Head of caudate nucleus (tissue), 42 donors: ENCODE measurements at places on chromosomes 2 and 18.

- DNase-seq = no peak
These were observed 62.0 kb downstream of the GYPC start for GRCh38 chr2:126717928-126718327.

DNA sequence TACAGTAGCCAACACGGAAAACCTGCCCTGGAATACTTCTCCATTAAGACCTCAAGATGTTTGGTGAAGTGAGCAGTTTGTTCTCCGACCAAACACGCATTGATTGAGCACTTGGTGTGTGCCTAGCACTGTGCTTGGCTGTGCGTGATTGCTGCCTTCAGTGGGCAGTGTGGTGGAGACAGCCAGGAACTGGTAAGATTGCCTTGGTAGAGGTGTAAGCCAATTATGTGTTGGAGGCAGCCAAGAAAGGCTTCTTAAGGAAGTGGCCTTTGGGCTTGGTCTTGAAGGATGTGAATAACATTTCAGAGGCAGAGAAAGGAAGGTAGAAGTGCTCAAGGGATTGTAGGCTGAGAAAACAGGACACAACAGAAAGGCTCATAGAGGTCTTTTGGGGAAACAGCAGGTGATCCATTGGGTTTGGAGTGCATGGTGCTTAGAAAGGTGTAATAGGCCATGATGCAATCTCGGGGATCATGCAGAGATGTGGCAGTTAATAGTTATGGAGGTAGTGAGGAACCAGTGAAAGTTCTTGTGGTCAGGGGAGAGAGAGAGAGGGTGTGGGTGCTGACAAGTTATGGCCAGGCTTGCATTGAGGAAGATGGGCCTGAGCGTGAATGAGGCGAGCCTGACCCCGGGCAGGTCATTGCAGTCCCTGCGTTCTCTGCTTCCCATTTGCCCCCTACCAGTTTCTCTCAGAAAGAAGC lies 6.3 kb downstream of the B3GNT2 start:
- no peak for DNase-seq

DNA sequence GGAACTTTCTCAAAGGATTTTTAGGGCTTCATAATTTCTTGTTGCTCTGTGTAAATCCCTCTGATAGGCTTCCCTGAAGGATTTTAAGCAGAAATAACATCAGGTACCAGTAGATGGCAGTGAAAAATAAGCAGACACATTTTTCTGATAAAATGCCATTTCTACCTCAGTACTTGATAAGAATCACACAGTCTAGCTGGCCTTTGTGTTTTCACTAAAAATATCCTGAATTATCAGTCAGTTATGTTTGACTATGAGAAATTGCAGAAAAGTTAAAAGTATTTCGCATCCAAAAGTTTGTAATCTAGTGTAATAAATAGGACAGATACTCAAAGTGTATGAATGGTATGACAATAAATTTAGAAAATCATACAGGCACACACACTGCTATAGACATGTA lies 68.7 kb downstream of the DNAJC10 start:
- DNase-seq = no peak

GRCh38 chr2:206657087-206657486 lies 14.8 kb downstream of the FAM237A start:
- no peak for DNase-seq

DNA sequence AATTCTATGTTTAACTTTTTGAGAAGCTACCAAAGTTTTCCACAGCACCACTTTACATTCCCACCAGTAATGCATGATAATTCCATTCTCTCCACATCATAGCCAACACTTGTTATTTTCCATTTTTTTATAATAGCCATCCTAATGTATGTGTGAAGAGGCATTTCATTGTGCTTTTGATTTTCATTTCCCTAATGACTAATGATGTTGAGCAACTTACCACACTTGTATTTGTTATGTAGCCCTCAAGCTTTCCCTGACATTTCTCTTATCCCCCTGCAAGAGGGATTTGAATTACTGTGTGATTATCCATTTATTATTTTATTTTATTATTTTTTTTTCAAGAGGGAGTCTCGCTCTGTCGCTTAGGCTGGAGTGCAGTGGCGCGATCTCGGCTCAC lies 23.6 kb upstream of the SOS1 start:
- DNase-seq = no peak

GRCh38 chr2:144705328-144706245 lies 185.7 kb upstream of the ZEB2 start:
- DNase-seq = no peak

- no peak for DNase-seq
These were observed 25.2 kb upstream of the HPCAL1 start for GRCh38 chr2:10277293-10278028.

DNA sequence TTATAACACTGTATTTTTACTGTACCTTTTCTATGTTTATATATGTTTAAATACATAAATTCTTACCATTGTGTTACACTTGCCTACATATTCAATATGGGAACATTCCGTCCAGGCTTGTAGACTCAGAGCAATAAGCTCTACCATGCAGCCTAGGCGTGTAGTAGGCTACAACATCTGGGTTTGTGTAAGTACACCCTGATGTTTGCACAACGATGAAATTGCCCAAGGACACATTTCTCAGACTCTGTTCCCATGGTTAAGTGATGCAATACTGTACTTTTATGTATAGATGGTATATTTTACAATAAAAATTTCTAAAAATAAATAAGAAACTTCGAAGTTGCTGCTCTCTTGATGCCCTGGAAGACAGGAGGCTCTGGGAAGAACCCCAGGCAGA lies 38.4 kb downstream of the YPEL5 start:
- DNase-seq = no peak

DNA sequence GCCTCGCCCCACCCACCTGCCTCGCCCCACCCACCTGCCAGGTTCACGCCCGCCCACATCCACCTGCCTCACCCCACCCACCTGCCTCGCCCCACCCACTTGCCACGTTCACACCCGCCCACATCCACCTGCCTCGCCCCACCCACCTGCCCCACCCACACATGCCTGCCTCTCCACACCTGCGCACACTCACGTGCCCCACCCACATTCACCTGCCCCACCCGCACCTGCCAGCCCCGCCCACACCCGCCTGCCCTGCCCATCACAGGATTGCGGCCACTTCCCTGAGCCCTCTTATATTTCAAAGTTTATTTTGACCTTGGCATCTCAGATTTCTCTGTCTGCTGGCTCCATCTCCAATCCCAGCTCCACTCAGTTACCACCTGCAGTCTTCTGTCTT lies 217.5 kb upstream of the SOX11 start:
- no peak for DNase-seq

- no peak for DNase-seq
These were observed 64.6 kb downstream of the CD226 start for GRCh38 chr18:69882965-69883668.

- DNase-seq = peak; percentile 42
These were observed 51.8 kb downstream of the MTHFD2 start for GRCh38 chr2:74250189-74250631.

DNA sequence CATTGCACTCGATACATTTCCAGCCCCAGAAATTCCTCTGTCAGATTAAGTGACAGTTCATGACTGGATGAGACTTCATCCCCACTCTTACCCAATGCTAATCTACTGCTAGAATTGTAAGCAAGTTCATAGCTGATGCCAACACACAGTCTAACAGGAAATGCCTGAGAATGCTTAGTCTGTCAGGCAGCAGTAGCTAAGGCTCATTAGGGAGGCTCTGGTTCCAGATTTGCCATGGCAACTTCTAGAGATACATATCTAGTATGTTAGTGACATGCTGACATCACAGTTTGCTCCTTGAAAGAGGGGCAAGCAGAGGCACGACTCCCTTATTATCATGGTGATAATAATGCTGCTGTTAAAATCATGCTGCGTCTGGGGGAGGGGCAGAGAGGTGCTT lies 198.4 kb downstream of the RBM43 start:
- DNase-seq = no peak

GRCh38 chr18:63368611-63369010 lies 1.6 kb upstream of the KDSR start:
- DNase-seq = no peak

GRCh38 chr2:43777306-43777926 lies 3.6 kb downstream of the DYNC2LI1 start:
- no peak for DNase-seq

- peak; percentile 13 for DNase-seq
These were observed 33.1 kb upstream of the NPC1 start for GRCh38 chr18:23619388-23619881.

DNA sequence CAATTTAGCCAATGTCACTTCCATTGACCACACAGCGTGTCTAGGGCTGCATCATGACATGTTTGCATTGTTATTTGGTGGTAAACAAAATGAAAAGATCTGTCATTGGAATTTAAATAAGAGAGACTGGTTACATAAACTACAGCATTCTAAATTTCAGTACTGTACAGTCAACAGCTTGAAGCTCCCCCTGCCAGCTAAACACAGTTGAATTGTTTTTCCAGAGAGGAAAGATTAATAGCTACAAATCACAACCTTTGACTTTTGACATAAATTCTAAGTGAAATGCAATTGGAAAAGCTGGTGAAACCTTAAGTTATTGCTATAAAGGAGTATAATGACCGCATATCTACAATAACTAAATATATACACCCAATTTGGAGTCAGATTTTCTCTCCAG lies 1600.0 kb upstream of the ACVR2A start:
- no peak for DNase-seq

GRCh38 chr2:149098701-149099100 lies 60.2 kb downstream of the LYPD6B start:
- DNase-seq = no peak

GRCh38 chr2:135175177-135175576 lies 123.1 kb downstream of the RAB3GAP1 start:
- no peak for DNase-seq

GRCh38 chr18:7102131-7102530 lies 15.5 kb downstream of the LAMA1 start:
- no peak for DNase-seq

- no peak for DNase-seq
These were observed 63.0 kb downstream of the TANK start for GRCh38 chr2:161223139-161223732.

DNA sequence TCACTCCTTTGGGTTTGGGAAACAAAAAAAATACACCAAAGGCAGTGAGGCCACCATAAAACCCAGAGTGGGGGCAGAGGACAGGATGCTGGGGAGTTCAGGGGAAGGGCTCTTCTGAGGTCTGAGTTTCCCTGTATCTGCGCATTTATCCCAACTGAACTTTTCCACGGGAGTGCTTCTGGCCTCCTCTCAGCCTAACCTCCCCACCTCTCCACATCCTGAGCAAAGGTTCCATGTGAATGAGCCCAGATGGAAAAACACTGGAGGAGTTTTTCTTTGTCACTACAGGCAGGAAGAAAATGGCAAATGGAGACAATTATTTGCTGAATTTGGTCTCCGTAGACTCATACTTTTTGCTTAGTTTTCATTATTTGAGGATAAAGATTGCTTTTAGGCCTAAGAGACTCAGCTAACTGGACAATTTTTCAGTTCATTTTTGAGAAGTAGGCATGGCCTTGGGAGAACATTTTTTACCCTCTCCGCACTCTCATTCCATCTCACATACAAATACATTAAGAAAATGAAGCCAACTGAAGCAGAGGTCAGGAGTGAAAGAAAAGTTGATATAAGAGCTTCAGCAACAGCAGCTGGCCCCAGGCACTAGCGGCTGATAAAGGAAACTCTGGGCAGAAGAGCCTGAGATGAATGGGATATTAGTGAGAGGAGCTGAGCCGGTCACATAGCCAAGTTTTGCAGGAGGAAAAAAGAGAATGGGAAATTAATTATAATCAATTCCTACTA lies 82.6 kb upstream of the CYP1B1 start:
- DNase-seq = no peak

DNA sequence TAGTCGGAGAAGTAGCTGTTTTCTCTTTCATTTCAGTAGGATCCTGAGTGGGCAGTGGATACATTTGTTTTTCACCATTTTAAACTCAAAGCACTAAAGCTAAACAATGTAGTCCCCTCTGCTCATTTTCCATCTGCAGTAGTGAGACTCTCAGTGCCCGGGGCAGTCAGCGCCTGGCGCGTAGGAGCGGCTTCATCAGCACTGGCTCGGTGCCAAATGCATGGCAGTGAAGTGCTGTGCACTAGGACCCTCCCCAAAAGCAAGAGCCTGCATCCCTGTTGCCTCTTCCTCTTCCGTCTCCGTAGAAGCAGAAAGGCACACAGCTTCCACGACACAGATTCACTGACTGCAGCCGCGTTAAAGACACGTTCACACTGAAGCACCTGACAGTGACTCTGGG lies 19.0 kb upstream of the ESPNL start:
- no peak for DNase-seq

GRCh38 chr2:173751245-173751975 lies 213.8 kb downstream of the SP3 start:
- no peak for DNase-seq

- DNase-seq = no peak
These were observed 281.8 kb upstream of the CXCR4 start for GRCh38 chr2:136399667-136400289.

DNA sequence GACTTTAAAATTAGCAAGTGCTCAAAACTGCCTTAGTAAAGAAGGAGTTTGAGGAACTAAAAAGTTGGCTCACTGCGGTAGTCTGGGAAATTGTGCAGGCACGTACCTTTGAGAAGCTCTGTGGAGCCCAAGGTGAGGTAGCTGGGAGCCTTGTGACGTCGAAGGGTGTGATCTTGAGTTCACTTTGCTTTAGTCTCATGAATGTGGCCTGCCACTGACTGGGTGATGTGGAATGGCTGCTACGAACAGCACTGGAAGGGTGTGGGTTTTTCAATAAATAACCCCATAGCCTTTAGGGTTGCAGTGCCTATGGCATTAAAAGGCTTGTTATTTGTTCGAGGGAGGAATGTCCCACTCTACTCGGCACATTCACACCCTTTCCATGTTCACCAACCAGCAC lies 312.3 kb downstream of the PRKCE start:
- DNase-seq = no peak

DNA sequence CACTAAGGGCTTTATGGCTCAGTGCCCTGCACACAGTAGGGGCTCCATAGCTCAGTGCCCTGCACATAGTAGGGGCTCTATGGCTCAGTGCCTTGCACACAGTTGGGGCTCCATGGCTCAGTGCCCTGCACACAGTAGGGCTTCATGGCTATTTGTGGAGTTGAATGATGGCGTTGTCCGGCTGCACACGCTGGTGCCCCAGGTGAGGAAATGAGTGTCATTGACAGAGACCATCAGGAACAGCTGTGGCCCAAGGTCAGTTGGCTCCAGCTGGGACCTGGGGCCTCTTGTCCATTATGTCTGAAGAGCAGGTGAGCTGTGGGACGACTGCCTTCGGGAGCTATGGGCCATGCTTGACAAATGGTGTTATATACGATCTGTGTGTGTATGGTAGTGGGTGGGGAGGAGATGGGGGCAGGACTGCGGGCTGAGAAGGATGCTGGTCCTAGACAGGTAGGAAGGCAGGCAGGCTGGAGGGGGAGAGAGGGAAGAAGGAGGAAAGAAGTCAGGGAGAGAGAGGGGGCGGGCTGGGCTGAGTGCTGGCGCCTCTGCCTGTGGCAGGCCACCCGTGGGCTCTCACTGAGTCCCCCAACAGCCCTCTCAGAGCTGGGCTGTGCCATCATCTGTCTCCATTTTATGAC lies 130.6 kb downstream of the CLIP4 start:
- no peak for DNase-seq

GRCh38 chr2:180655393-180655792 lies 325.0 kb upstream of the UBE2E3 start:
- DNase-seq = no peak
